ENCODE measurements at places on chromosomes 1 and 21.
A peak's percentile ranks its signal among the peaks of the same experiment; 100 is the strongest.

DNA sequence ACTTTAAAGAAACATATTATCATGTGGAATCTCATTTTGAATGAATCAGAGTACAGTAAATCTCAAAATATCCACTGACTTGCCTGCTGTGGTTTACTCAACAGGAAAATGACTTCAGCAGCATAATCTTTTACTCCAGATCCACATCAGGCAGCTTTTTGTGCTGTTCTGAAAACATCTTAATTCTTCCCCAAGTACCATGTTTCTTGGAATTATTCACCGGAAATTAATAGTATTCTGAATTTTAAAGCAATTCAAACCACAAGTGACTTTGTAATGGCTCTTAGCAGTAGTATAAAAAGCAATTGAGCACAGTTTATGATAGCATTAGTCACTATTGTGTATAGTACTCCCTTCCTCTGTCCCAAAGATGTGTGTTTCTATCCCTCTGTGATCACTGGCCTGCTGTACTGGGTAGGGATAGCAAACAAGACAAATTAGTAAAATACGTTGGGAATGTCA is 64.2 kb upstream of the ERRFI1 start:
- no peak for DNase-seq
- H3K27me3 ChIP-seq: no peaks in the 10 kb centered on the region
- peak overlapping the region; percentile 52 for H3K27ac ChIP-seq
- H3K4me3 ChIP-seq: no peak overlapping the region
- H3K36me3 ChIP-seq: no peaks in the 10 kb centered on the region

- no peaks in the 10 kb centered on the region for H3K36me3 ChIP-seq
- no peak for DNase-seq
- no peaks in the 10 kb centered on the region for H3K4me1 ChIP-seq
- peak overlapping the region; percentile 73 for H3K27ac ChIP-seq
- H3K4me3 ChIP-seq: no peak overlapping the region
- no peaks in the 10 kb centered on the region for H3K27me3 ChIP-seq
Measured at GRCh38 chr1:61605607-61606321, 119.2 kb downstream of the TM2D1 start.

GRCh38 chr1:9615316-9616063 is 26.8 kb downstream of the TMEM201 start:
- H3K27me3 ChIP-seq: no peaks in the 10 kb centered on the region
- H3K4me1 ChIP-seq: no peaks in the 10 kb centered on the region
- DNase-seq: no peak
- H3K27ac ChIP-seq: no peak overlapping the region
- no peaks in the 10 kb centered on the region for H3K36me3 ChIP-seq

- H3K27ac ChIP-seq: no peak overlapping the region
- no peaks in the 10 kb centered on the region for H3K27me3 ChIP-seq
- no peak overlapping the region for H3K4me3 ChIP-seq
- DNase-seq: no peak
Measured at GRCh38 chr1:221228594-221228993, 349.4 kb downstream of the HLX start.

DNA sequence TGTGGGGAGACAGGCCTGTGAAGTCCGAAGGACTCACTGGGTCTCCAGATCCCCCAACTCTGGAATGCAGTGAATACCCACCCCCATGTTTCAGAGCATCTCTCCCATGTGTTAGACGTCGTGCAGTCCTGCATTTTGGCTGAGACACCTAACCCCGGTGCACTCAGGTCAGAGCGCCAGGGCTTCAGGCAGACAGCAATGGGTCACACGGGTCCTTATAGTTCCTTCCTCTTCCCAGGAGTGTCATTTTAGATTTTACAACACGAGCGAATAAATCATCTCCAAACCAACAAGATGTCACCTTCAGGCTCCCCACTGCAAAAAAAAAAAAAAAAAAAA is 5.1 kb downstream of the PRRX1 start:
- peak overlapping the region; percentile 17 for H3K27ac ChIP-seq
- H3K4me1 ChIP-seq: no peaks in the 10 kb centered on the region
- peaks cover 3% of the 10 kb centered on the region for H3K27me3 ChIP-seq
- DNase-seq: no peak
- peak overlapping the region; percentile 82 for H3K4me3 ChIP-seq
- no peaks in the 10 kb centered on the region for H3K36me3 ChIP-seq

- H3K36me3 ChIP-seq: peaks cover 25% of the 10 kb centered on the region
- no peaks in the 10 kb centered on the region for H3K27me3 ChIP-seq
- no peak overlapping the region for H3K4me3 ChIP-seq
Measured at GRCh38 chr1:43687301-43688108, 19.8 kb upstream of the ST3GAL3 start.

DNA sequence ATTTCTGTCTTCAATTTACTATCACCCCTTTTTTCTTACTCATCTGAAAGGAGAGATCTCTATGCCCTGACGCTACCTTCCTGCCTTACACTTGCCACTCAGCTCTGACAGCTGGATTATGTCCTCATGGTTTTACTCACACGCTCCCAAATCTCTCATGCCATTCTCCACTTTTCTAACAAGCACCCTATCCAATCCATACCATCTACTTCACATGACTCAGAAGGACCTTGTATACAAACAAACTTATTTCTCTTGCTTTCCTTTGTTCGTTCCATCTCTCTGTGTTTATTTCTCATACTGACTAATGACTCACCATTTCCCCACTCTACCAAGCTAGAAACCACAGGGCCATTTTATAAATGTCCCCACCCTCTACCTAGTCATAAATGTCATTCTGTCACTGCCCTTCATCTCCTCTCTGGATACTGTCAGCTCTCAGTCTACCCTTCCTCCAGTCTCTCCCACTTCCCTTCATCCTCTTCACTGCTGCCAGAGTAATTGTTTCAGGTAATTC is 87.3 kb downstream of the USP24 start:
- H3K4me3 ChIP-seq: no peak overlapping the region
- no peaks in the 10 kb centered on the region for H3K4me1 ChIP-seq
- H3K27me3 ChIP-seq: no peaks in the 10 kb centered on the region
- DNase-seq: no peak

DNA sequence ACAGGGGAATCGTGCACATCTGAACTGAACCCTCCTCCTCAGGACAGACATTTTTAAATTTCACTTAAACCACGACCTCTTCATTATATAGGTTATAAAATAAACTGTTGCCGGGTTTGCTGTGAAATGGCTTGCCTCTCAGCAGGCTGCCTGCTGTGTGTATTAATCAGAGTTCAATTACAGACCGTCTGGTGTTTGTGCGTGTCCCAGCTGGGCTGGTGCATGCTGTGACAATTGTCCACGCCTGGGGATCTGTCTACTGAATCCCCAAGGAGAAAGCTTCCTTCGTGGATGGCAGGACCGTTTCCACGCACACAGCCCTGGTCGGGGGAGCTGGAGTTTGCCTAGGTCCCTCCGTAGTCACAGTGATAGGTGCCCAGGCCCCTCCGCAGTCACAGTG is 13.4 kb upstream of the AGPAT3 start:
- H3K27ac ChIP-seq: no peak overlapping the region
- H3K27me3 ChIP-seq: no peaks in the 10 kb centered on the region
- DNase-seq: no peak
- no peaks in the 10 kb centered on the region for H3K4me1 ChIP-seq
- H3K4me3 ChIP-seq: no peak overlapping the region

- H3K27me3 ChIP-seq: no peaks in the 10 kb centered on the region
- H3K4me3 ChIP-seq: no peak overlapping the region
- DNase-seq: no peak
- H3K4me1 ChIP-seq: no peaks in the 10 kb centered on the region
- no peak overlapping the region for H3K27ac ChIP-seq
Measured at GRCh38 chr1:176469450-176470010, 6.6 kb downstream of the PAPPA2 start.

DNA sequence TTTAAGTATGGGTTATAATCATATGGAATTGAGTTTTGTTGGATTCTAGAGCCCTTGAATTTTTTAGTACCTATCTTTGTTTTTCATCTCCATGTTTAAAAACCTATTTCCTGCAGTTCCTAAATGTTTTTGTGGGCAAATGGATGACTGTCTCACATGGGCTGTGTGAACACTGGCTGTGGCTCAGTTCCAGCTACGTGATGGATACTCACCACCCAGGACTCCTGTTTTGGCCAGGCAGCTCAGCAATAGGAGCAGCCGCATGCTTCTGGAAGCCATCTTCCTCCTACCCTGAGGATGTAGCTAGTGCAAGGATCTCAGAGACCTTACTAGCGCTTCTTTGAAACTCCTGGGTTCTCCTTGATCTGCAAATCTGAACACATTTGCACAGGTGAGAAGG is 2.8 kb downstream of the REG4 start:
- H3K27ac ChIP-seq: no peak overlapping the region
- no peaks in the 10 kb centered on the region for H3K4me1 ChIP-seq
- no peak for DNase-seq
- H3K27me3 ChIP-seq: no peaks in the 10 kb centered on the region
- no peaks in the 10 kb centered on the region for H3K36me3 ChIP-seq

DNA sequence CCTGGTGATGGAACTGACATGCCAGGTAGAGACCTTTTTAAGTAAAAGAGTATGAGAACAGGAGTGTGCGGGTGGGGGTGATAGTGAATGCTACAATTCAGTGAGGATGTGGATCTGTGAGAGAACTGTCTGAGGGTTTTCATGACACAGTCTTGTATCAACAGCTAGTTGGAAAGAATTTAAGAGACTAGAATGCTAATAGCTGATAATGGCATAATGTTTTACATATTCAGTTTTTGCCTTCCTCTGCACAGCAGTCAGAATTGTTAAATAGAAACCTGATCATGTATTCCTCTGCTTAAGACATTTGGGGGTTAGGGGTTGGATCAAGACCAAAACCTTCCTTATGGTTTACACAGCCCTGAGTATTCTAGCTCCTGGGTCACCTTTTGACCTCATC is 152.8 kb upstream of the ZRANB2 start:
- no peaks in the 10 kb centered on the region for H3K36me3 ChIP-seq
- no peak for DNase-seq
- H3K4me1 ChIP-seq: no peaks in the 10 kb centered on the region
- no peak overlapping the region for H3K27ac ChIP-seq
- no peak overlapping the region for H3K4me3 ChIP-seq

- no peaks in the 10 kb centered on the region for H3K4me1 ChIP-seq
- no peak overlapping the region for H3K4me3 ChIP-seq
- H3K27ac ChIP-seq: no peak overlapping the region
- no peaks in the 10 kb centered on the region for H3K27me3 ChIP-seq
- no peak for DNase-seq
Measured at GRCh38 chr1:161497961-161498360, 7.3 kb upstream of the FCGR2A start.
